ENCODE measurements at places on chromosomes 2 and 18. TPM values are rescaled to one million over a fixed set of nuclear protein-coding genes. Genes with fewer than 3 reads are reported as not detected.

DNA sequence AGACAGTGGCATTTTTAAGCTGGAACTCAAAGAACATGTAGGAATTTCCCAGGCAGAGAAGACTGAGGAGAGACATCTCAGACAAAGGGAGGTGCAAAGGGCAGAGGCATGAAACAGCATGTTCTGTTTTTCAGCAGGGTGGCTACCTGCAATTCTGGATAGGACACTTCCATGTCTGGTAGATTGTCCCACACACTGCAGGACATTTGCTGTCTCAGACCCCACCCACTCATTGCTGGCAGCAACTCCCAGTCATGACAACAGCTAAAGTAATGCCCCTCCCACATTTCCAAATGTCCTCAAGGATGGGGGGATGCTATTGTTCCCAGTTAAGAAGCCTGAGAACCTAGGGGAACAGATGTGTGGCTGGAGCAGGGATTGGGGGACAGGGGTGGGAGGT, 40.8 kb downstream of the ANKRD44 start:
- no peak for DNase-seq

- peak; percentile 3 for DNase-seq
Measured at GRCh38 chr2:189542145-189542882, 38.3 kb downstream of the SLC40A1 start.

- no peak for DNase-seq
Measured at GRCh38 chr18:44411262-44411905, 269.3 kb upstream of the SETBP1 start.

GRCh38 chr2:223228871-223229270, 176.9 kb downstream of the KCNE4 start:
- no peak for DNase-seq

GRCh38 chr18:24396082-24396633, 1.5 kb downstream of the OSBPL1A start:
- no peak for DNase-seq

- DNase-seq, result no peak
Measured at GRCh38 chr2:195572895-195573683, 83.9 kb upstream of the SLC39A10 start.

- DNase-seq, result no peak
Measured at GRCh38 chr2:232757905-232758304, 18.5 kb downstream of the KCNJ13 start.

DNA sequence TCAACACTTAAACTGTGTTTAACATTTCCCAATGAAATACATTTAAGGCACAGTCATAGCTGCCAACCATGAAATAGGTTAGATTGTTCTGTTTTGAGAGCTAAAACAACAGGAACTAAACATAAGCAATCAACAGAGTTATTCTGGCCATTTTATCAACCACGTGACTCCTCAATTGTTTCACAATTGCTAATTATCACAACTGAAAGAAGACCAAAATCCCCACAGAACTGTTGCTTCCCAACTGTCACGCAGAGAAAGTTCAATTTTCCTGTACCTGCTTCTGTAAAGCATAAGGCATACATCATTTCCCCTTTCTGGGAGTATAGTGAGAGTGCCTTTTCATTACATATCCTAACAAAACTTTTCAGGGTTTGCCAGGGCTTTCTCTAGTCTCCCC, 248.6 kb downstream of the EPHA4 start:
- no peak for DNase-seq

GRCh38 chr2:135409436-135409835, 121.6 kb downstream of the ZRANB3 start:
- DNase-seq, result no peak

WDSUB1 gene
- 7.3 TPM for total RNA-seq

ACOXL gene
- total RNA-seq, result not detected

SLC9A4 gene
- not detected for total RNA-seq

DNA sequence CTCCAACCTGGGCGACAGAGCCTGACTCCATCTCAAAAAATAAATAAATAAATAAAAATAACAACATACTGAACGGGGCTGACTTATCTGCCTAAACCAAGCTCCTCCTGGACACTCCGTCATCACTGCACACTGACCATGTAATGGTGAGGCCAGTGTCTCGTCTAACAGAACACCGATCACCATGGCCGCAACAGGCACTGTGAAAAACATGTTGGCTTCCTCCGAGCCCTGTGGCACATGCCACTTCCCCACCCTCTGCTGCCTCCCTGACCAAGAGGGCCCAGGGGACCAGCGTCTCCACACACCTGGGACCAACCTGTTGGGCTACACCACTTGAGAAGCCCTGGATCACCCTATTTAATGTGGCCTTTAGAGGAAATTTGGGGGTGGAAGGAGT, 33.9 kb downstream of the ZNF516 start:
- no peak for DNase-seq

- DNase-seq, result peak; percentile 50
Measured at GRCh38 chr18:8153887-8154583, 455.2 kb upstream of the RAB12 start.

DNA sequence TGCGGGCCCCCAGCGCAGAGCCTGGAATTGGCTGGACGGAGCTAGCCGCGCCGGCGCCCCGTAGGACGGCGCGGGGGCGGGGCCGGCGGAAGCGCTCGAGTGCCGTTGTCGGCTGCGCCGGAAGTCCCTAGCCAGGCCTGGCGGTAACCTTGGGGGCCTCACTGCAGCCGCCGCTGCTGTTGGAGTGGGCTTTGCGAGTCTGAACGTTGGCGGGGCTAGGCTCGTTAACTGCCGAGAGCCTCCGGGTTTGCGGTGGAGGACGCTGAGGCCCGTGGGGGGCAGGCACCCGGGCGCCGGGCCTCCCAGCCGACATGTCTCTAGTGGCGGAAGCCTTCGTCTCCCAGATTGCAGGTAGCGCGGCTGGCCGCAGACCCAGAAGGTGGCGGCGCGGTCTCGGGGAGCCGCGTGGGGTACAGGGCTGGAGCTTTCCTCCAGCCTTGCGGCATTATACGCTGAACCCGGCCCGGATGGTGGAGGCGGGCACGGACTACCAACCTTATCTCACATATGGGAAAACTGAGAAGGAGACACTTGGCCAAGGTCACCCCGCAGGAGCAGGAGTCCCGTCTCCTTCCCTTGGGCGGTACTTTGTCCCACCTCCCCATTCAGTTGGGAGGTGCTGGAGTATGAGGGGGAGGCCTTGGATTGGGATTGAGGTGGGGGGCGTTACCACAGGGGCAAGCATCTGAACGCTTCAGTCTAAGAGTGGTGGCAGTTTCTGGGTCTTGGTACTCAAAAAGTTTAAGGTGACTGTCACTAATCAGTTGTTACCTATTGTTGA, at the start of gene MTX2:
MTX2 (plus strand) TSS at position 124 of the 781 bp plus-strand sequence; CDS start at position 312, 188 bp downstream.
- peak; percentile 71 for DNase-seq

DNA sequence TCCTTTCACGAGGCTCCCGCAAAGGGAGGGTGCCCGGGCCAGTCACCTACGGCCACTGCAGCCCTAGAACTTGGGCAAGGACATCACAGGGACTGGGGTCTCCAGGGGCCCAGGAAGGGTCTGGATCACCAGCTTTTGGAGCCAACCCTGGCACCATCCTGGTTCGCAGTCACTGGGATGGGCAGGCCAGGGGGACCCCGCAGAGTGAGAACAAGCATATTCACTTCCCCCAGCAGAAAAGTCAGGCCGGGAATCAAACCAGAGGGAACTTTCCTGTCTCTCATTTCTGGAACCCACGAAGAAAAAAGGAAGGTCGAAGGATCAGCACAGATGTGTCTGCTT, 15.4 kb downstream of the SMAD7 start:
- DNase-seq, result no peak

DNA sequence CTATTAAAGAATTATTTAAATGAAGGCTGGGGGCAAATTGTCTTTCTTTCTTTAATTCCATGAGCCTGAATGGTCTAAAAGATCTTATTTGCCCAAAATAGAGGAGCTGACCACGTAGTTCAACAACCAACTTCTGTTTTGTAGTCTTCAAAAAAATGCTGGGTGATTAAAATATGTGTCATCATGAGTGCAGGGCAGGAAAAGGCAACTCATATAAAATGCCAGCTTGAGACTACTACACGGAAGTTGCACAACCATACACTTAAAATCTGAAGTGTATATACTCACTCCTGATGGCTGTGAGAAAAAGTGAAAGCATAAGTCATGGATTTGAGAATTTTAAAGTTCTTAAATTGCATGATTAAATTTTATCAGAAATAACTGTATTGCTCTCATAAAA, 210.9 kb downstream of the DYM start:
- DNase-seq, result peak; percentile 78

DNA sequence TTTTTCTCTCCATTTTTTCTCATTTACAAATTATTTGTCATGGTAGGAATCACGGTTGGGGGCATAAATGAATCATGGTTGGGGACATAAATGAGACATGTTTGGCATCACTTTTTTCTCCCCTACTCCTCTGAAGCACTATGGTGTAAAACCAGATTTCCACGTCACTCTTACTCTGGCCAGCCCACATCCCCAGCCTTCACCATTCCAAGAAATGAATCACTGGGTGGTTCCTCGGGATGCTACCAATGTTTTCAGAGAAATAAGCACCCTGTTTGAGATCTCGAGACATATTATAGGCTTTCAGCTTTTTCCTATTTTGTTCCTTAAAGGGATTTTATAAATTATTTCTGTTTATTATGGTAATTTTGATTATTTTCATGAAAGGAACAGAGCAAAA, 155.0 kb upstream of the SLC8A1 start:
- DNase-seq, result peak; percentile 9

DNA sequence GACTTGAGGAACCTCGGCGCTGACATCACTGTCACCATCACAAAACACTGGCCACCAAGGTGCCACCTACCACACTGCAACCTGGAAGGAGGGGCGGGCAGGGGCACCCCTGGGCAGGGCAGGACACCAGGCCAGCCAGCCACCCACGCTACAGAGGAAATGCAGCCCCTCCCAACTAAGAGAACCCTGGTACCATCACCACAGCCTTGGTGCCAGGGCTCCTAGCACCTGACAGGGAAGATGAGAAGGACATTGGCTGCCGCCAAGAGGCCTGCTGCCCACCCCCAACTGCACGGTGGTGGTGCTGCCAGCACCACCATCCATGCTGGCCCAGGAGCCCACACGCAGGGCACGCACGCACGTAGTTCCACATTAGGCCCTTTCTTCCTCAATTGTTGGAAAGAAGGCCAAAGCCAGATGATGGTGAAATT, 88.7 kb downstream of the HDAC4 start:
- DNase-seq, result no peak

ICA1L gene
- total RNA-seq, result 2.6 TPM

CERKL gene
- not detected for total RNA-seq

DNA sequence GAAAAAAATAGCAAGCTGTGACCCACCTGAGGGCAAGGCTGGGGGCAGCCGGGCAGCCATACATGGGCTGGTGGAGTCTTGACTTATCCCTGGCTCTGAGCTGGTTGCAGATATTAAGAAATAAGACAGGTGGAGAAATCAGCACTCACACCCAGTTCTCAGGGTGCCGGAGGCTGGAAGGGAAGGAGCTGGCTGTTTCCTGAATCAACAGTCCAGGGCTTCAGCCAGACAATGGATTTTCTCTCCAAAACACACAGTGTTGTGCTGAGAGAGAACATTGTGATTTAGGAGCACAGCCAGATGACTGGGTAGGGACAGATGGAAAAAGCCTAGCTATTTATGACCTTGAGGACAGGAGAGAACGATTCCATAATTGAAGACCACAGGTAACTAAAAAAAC, 208.8 kb downstream of the LDLRAD4 start:
- no peak for DNase-seq

GRCh38 chr2:43266711-43267111, 40.3 kb upstream of the ZFP36L2 start:
- no peak for DNase-seq

GRCh38 chr2:215423928-215424540, 11.8 kb downstream of the FN1 start:
- DNase-seq, result no peak

- DNase-seq, result no peak
Measured at GRCh38 chr18:58044370-58045241, 580 bp downstream of the NEDD4L start.

GRCh38 chr2:8475349-8476031, 206.4 kb upstream of the ID2 start:
- no peak for DNase-seq

Measured in RPMI7951 (cell line).